ENCODE measurements at places on chromosomes 13 and 19. TPM values are rescaled to one million over a fixed set of nuclear protein-coding genes. Genes with fewer than 3 reads are reported as not detected.

GRCh38 chr19:461721-462551 is 1.1 kb upstream of the SHC2 start:
- H3K4me3 ChIP-seq = peak overlapping the region; percentile 35
- DNase-seq = peak; percentile 82
- peak overlapping the region; percentile 3 for H3K27ac ChIP-seq
- H3K4me1 ChIP-seq = peaks cover 22% of the 10 kb centered on the region

The RFPL4A gene
- total RNA-seq = not detected

DNA sequence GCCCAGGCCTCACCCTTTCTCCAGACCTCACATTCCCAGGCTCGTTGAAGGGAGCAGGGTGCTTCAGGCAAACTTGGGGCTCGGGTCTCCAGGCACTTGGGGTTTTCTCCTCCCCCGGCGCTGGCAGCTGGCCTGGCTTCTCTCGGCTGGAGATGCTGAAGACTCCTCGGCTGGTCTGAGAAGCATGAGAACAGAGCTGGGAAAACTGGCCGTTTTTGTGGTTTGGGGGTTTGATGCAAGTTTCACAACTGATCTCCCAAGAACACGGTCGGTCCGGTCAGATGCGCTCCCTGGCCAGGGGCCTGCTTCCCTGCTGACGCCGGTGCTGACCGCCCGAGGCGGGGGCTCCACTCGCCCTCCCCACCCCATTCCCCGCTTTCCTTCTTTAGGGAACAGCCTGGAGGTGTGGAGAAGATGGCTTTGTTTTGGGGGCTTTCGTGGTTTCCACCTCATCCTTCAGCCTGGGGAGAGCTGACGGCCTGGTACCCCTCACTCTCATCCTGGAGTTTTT is 35.3 kb downstream of the CEBPA start:
- no peak overlapping the region for H3K27ac ChIP-seq
- H3K36me3 ChIP-seq = no peaks in the 10 kb centered on the region
- no peak for DNase-seq
- no peak overlapping the region for H3K4me3 ChIP-seq

DNA sequence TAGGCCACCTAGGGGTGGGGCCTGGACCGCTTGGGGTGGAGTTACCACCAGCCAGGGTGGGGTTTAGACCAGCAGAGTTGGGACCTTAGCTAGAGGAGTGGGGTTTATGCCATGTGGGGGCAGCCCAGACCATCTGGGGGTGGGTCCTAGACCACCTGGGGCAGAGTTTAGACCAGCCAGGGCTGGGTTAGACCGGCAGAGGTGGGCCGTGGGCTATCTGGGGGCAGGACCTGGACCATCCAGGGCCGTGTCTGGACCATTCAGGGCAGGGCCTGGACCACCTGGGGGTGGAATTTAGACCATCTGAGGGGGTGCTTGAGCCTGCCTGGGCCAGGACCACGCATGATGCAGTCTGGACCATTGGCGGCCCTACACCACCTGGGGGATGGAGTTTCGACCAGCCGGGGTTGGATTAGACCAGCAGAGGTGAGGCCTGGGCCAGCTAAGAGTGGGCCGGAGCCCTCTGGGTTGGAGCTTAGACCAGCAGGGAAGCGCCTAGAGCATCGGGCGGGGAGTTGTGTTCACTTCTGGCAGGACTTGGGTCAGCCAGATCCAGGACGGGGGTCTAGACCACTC is 10.0 kb upstream of the CACNG6 start:
- peaks cover 26% of the 10 kb centered on the region for H3K4me1 ChIP-seq
- no peaks in the 10 kb centered on the region for H3K36me3 ChIP-seq
- peaks cover 50% of the 10 kb centered on the region for H3K27me3 ChIP-seq
- no peak for DNase-seq

DNA sequence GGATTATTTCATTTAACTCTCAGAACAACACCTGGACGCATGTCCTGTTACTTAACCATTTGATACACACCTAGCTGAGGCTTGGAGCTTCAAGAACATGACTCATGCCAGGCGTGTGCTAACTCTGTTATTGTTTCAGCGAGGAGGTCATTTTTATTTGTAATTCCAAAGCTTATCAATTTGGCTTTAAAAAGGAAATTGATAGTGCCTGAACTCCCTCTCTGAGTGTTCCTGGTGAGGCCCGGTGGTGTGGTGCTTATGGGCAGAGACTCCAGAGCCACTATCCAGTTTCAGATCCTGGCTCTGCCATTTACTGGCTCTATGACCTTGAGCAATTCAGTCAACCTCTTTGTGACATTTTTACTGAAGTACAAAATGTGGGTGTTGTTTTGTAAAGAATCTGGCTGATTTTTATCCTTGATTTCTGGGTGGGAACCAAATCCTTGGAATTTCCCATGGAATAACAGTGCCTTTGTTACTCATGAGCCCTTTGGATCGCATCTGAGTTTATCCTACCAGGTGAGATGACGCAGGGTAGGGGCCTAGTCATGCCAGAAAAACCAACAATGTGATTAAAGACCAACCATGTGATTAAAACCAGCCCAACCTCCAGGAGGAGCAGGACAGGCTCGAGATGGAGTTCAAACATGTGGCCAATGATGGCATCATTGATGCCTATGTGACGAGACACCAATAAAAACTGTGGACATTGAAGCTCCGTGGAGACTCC is 198.8 kb downstream of the MYO16 start:
- H3K27ac ChIP-seq = no peak overlapping the region
- H3K4me1 ChIP-seq = no peaks in the 10 kb centered on the region
- H3K27me3 ChIP-seq = no peaks in the 10 kb centered on the region
- no peak overlapping the region for H3K4me3 ChIP-seq

Data from left lung (tissue), 14 donors.